ENCODE measurements at places on chromosomes 1 and 21. TPM values are rescaled to one million over a fixed set of nuclear protein-coding genes. Genes with fewer than 3 reads are reported as not detected.

- H3K27me3 ChIP-seq: no peaks in the 10 kb centered on the region
- H3K4me3 ChIP-seq: no peak overlapping the region
- no peak for DNase-seq
Measured at GRCh38 chr1:31811605-31812004, 4.2 kb downstream of the SPOCD1 start.

GRCh38 chr1:160466961-160467360 lies 56.1 kb downstream of the SLAMF6 start:
- no peak overlapping the region for H3K27ac ChIP-seq
- no peaks in the 10 kb centered on the region for H3K27me3 ChIP-seq
- no peak for DNase-seq
- no peaks in the 10 kb centered on the region for H3K36me3 ChIP-seq
- no peaks in the 10 kb centered on the region for H3K4me1 ChIP-seq

DNA sequence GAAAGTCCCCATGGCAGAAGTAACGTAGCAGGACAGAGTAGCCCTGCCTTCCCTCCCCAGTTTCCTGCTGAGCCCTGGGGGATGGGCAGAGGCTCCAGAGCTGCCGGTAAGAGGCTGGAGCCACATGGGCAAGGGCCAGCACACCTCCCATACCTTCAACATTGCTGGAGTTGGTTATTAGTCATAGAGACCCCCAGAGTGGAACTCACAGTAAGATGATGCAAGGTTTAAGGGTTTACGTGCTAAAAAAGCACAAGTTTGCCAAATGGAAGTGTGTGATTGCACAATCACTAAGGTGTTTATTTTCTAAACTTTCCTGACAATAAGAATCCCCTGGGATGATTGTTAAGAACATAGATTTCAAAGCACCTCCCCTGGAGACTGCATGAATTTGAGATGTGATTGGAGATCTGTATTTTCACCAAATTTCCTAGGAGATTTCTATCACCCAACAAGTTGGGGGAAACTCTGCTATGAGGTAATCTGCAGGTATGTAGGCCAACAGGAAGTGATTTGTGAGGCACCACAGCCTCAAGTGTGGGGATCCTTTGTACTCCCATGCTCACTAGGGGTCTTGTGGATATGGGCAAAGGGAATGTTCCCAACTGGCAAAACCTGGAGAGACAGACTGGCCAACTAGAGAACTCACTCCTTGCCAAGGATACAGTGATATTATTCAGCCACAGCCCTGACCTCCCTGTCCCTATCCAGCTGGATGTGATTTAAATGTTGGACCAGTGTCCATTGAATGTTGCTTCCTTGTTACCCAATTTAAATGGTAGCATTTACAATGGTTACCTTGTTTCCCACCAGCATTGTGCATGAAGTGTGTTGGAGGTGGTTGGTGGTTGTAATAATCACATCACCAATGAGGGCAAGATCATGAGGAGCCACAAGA lies 37.1 kb upstream of the CSF1 start:
- peak overlapping the region; percentile 74 for H3K27ac ChIP-seq
- H3K27me3 ChIP-seq: no peaks in the 10 kb centered on the region
- no peak for DNase-seq
- H3K4me1 ChIP-seq: peaks cover 20% of the 10 kb centered on the region
- H3K4me3 ChIP-seq: no peak overlapping the region

- no peak for DNase-seq
- H3K4me3 ChIP-seq: no peak overlapping the region
- no peaks in the 10 kb centered on the region for H3K4me1 ChIP-seq
- H3K27ac ChIP-seq: no peak overlapping the region
Measured at GRCh38 chr1:167110586-167110985, 16.7 kb downstream of the STYXL2 start.

GRCh38 chr1:84773195-84773594 lies 82.9 kb upstream of the SSX2IP start:
- no peak overlapping the region for H3K4me3 ChIP-seq
- no peaks in the 10 kb centered on the region for H3K27me3 ChIP-seq
- H3K36me3 ChIP-seq: no peaks in the 10 kb centered on the region
- no peak overlapping the region for H3K27ac ChIP-seq

The CTSS gene
- 153 TPM for total RNA-seq

- H3K27me3 ChIP-seq: no peaks in the 10 kb centered on the region
- H3K4me3 ChIP-seq: no peak overlapping the region
- H3K36me3 ChIP-seq: no peaks in the 10 kb centered on the region
- H3K4me1 ChIP-seq: no peaks in the 10 kb centered on the region
- DNase-seq: no peak
- H3K27ac ChIP-seq: no peak overlapping the region
Measured at GRCh38 chr1:97553971-97554370, 366.9 kb downstream of the DPYD start.

The KRTAP19-3 gene
- not detected for total RNA-seq

- H3K4me3 ChIP-seq: peak within 1 kb of the TSS; percentile 74
- DNase-seq: no peak
- no peaks in the 10 kb centered on the region for H3K36me3 ChIP-seq
Measured at GRCh38 chr1:196608390-196609369, at the start of gene KCNT2. KCNT2 (minus strand) TSS chr1:196608440; CDS start chr1:196608309, 131 bp downstream.

GRCh38 chr1:53378932-53379661 lies 51.2 kb upstream of the LRP8 start:
- H3K27me3 ChIP-seq: no peaks in the 10 kb centered on the region
- H3K4me3 ChIP-seq: no peak overlapping the region
- DNase-seq: no peak
- H3K27ac ChIP-seq: no peak overlapping the region

DNA sequence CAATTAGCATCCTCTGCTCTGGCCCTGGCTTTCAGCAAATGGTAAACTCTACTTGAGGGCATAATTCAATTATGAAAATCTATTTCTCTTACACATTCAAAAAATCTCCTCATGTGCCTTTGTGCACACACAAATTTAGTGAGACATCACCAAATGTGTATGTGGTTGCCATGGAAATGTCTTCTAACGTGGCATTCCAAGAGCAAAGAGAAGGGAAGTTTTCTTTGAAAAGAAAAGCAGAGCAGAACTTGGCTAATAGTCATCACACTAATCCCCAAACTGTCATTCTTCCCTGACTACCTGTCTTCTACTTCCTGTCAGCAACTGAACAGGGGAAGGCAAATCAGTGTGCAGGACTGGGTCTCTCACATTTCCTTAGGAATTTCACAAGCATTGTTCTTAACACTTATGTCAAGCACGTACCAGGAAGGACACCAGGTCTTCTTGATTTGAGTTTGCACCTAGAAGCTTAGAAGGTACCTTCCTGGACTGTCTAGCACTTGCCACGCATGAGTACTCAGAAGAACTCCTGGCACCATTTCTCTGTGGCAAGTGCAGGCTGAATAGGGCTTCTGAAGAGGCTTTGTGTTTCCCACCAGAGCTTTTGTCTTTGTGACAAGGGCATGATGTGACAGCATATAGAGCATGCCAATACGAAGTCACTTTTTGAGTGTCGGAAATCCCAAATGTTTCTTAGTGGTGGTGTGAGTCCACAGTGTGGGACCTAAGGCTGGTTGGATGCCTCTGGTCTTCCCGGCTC lies 32.3 kb downstream of the MAN1C1 start:
- no peaks in the 10 kb centered on the region for H3K27me3 ChIP-seq
- no peaks in the 10 kb centered on the region for H3K36me3 ChIP-seq
- no peak overlapping the region for H3K27ac ChIP-seq
- no peak overlapping the region for H3K4me3 ChIP-seq
- DNase-seq: peak; percentile 1
- H3K4me1 ChIP-seq: no peaks in the 10 kb centered on the region

The CERS2 gene
- 121 TPM for total RNA-seq

GRCh38 chr1:18121072-18121820 lies 13.6 kb downstream of the IGSF21 start:
- H3K27me3 ChIP-seq: no peaks in the 10 kb centered on the region
- no peak overlapping the region for H3K4me3 ChIP-seq
- H3K4me1 ChIP-seq: no peaks in the 10 kb centered on the region
- no peak for DNase-seq

The ITGB2 gene
- 242 TPM for total RNA-seq

DNA sequence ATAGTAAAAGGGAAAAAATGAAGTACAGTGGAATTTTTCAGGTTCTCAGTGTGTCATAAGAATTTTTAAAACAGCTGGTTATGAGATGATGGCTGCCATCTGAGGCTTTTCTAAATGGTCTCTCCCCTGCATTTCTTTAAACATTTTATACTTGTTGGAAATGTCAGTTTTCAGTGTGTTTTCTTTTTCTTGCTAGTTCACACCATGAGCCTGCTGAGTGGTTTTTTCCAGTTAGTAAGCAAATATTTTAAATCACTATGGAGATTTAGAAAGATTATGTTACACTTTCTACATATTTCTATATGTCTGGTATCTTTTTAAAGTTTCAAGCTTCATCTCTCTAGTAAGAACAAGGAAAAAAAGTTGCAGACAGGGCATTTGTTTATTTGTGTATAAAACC lies 9.6 kb downstream of the RBM15 start:
- no peaks in the 10 kb centered on the region for H3K27me3 ChIP-seq
- H3K4me1 ChIP-seq: peaks cover 5% of the 10 kb centered on the region

- DNase-seq: no peak
- H3K4me1 ChIP-seq: peaks cover 20% of the 10 kb centered on the region
- peak overlapping the region; percentile 22 for H3K4me3 ChIP-seq
- peaks cover 18% of the 10 kb centered on the region for H3K27me3 ChIP-seq
Measured at GRCh38 chr1:941015-941587, 17.4 kb downstream of the SAMD11 start.
